OCI-M1 (cell line): ENCODE measurements at places on chromosomes 1 and 21.

DNA sequence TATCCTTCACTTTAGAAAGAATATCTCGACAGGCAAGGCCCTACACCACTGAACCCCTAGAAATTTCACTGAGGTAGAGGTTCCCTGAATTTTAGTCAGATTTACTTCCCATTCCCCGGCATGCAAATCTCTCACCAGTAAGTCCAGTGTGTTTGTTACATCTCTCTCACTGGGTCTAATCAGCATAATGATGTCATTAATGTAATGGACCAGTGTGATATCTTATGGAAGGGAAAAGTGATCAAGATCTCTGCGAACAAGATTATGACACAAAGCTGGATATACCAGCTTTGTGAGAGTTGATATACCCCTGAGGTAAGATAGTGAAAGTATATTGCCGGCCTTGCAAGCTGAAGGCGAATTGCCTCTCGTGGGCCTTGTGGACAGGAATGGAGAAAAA is 7.9 kb downstream of the RNU11 start:
- DNase-seq = no peak

DNA sequence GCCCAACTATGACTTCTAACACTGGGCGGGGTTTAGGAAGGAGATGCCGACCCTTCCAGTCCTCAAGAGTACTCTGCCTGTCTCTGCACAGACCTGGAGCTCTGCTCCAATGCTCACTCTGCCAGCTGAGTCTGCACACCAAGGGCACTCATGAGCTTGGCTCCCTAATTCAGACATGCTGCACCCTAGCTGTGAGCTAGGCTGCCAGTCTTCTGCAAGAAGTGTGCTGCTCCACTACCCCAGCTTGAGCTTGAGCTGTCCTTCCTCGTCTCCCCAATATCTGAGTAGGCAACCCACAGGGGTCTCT is 13.2 kb downstream of the TP53BP2 start:
- DNase-seq = no peak

GRCh38 chr1:75672108-75672507 is 52.4 kb upstream of the ACADM start:
- no peak for DNase-seq

DNA sequence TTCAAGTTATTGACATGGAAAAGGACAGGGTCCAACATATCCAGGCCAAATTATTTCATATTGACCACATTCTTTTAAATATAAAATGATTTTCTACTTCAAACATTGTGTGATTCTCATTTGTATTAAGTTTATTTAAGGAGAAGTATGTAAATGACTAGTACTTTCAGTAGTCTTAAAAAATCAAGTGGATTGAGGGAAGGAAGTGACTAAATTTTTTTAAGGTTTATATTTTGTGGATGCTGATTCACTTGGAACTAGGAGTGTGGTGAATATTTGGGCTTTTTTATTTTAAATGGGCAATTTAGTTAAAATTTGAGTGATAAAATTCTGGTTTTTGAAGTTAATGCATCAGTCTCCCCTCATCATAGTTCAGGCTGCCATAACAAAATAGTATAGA is 10.1 kb downstream of the PRRC2C start:
- DNase-seq = no peak

DNA sequence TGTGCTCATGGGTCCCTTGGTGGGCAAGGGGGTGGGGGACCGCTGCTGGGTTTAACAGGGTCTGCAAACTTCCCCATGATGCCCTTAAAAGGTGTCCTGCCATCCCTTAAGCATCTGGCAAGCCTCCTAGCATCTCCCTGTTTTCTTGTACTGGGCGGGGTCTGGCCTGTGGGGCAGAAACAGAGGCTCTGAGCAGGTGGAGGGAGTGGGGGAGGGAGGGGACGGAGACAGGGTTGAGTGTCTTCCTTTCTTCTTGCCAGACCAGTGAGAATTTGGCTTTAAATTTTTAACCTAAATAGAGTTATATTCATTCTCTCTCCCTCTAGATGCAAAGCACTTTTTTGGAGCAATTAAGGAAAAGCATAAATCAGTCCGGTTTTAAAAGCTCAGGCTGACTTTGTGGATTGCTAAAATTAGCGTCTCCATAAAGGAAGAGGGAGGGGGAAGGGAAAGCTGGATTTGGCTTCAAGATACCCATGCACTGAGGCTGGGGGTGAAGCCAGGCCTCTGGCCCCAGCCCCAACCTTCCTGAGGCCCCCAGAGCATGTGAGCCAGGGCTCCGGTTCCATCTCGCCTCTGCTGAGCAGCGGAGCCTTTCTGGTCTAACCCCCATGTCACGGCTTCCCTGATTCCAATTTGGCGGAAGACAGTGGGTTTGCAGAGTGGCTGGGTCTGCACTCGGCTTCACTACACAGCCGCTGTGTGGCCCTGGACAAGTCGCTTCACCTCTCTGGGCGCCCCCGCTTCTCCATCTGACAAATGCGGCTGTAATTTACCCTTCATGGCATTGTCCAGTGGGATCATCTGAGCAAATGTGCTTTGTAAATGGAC is 25.3 kb downstream of the IGSF21 start:
- DNase-seq = no peak

DNA sequence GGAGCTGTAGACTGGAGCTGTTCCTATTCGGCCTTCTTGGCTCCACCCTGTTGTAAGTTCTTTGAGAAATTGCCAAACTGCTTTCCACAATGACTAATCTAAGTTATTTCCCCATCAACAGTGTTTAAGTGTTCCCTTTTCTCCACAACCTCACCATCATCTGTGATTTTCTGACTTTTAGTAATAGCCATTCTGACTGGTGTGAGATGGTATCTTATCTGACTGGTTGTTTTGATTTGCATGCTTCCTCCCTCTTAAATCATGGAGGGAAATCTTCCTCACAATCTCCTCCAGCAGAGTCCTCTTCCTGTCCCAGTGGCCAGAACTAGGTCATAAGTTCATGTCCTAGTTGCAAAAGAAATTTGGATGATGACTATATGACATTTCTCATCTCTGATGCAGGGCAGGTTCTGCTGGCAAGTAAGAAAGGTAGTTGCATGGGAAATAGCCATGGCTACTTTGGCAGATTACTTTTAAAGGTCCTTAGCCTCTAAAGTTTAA is 294.0 kb downstream of the LRRC40 start:
- peak; percentile 67 for DNase-seq

DNA sequence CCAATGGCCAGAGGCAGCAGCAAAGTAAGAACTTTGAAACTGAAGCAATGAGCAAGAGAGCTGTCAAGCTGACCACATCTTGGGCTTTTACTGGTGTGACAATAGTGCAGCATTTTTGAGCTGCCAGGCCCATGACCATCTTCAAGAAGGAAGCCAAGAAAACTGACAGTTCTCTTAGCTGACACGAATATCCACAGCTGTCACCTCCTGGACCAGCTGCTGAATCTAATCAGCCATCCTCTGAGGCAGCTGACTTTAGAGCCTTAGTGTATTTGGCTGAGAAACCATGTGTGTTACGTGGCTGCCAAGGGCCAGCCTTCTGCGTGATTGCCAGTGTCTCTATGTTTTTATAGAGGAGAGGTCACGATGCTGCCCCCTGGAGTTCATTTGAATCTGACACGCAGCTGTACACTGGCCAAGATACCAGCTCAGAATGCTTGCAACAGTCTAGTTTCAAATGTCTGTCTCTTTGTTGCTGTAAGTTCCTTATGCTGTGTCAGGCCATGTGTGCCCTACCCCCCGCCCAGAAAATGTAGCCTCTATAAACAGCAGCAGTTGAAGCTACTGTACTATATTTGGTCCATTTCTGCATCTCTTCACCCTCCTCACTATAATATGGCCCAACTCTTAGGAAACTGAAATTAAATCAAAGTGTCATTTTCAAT is 39.7 kb downstream of the PALMD start:
- peak; percentile 88 for DNase-seq

GRCh38 chr1:107318932-107319331 is 178.1 kb downstream of the NTNG1 start:
- DNase-seq = no peak

DNA sequence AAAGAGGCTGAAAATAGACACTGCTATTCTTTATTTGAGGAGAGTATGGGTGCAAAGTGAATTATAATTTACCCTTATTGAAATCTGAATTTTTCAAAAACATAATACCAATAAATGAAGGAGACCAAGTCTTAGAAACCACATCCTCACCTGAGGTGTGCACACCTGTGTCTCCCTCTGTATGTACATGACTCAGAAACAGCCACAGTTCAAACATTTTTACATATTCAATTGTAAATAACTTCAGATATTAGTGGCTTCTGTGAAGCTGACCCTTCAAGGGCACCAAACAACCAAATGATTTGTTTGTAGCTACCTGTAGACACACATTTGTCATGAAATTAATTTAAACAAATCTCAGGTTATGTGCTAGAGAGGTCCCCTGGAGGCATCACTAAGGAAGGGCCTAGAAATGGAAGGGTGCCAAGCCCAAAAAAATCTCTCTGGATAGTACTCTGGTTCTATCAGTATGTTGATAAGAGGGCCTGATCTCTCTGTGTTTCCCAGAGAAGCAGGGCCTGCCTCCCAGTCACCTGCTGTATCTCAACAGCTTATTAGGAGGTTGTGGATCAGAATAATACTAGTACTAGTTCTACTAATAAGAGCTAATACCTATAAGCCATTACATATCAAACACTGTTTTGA is 28.1 kb downstream of the ERI3 start:
- DNase-seq = no peak

GRCh38 chr21:26185021-26185420 is 14.5 kb upstream of the APP start:
- no peak for DNase-seq

DNA sequence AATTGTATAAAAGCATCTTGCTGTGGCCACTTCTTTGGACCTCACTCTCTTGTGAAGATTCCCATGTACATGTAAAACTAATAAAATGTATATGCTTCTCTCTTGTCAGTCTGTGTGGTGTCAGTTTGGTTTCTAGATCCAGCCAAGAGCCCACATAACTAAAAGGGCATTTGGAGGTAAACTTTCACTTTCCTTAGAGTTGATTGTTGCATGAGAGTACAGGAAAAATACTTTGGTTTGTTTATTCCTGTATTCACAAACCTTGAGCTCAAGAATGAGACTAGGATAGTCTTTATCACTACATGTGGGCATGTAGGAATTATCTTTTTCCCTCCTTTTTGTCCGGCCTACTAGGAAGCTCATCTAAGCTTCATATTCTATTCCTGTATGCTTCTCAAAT is 50.9 kb downstream of the KCTD3 start:
- peak; percentile 10 for DNase-seq

- peak; percentile 11 for DNase-seq
Measured at GRCh38 chr1:1264868-1265272, 8.8 kb downstream of the UBE2J2 start.

GRCh38 chr1:170290276-170290675 is 144.5 kb downstream of the NTMT2 start:
- DNase-seq = no peak

- no peak for DNase-seq
Measured at GRCh38 chr1:2563205-2563604, 7.0 kb downstream of the TNFRSF14 start.

- no peak for DNase-seq
Measured at GRCh38 chr1:238324211-238324864, 433.6 kb upstream of the ZP4 start.

DNA sequence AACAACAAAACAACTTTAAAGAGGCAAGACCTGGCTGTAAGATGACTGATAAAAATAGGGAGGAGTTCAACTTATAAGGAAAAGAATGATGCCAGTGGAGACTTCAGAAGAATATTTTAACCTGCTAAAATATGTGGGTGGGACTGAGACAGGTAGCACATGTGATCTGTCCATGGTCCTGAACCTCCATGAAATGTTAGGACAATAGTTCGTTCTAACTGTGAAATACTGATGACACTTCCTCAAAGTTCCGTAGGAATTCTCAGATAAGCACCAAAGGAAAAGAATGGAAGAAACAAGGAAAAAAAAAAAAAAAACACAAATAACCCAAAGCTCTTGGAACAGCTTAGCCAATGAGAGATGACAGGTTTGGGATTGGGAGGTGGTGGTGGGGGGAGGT is 44.7 kb downstream of the CDC42BPA start:
- peak; percentile 21 for DNase-seq

DNA sequence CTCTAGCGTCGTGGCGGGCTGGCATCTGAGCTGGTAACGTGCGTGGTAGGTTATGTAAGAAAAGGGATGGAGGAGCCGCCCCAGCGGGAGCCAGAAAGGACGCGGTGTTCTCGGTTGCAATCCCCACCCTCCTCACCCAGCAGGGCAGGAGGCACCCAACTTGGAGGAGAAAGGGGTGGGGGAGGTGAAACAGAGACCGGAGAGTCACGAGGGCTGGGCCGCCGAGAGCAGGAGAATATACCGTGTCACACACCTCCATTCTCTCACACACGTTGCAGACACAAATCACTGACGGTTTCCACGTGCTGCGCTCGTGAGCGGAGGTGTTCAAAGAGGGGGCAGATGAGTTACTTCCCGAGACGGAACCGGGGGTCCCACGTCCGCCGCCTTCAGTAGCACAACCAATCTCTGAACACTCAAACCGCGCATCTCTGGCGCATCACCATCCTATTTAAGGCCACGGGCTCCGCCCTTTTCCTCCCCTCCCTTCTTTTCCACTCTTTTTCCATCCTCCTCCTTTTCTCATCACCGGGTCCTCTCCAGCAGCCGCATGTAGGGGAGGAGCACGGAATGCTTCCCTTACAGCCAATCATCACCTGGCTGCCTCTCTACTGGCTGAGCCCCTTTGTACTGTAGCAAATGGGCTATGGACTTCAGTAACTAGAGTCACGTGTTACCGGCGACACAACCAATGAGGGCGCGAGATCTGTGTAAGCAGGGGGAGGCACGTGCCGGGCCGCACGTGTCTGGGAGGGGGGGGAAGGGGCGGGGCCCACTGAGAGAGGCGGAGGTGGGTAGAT is at the start of gene CIART:
CIART (plus strand) TSS at position 797 of the 800 bp plus-strand sequence. CDS start 714 bp downstream, outside the sequence.
- peak; percentile 75 for DNase-seq

- no peak for DNase-seq
Measured at GRCh38 chr1:108865316-108865910, 8.5 kb upstream of the AKNAD1 start.

- DNase-seq = peak; percentile 63
Measured at GRCh38 chr1:64246294-64246917, 43.0 kb downstream of the UBE2U start.

- no peak for DNase-seq
Measured at GRCh38 chr1:3012456-3013291, 8.6 kb upstream of the ACTRT2 start.

DNA sequence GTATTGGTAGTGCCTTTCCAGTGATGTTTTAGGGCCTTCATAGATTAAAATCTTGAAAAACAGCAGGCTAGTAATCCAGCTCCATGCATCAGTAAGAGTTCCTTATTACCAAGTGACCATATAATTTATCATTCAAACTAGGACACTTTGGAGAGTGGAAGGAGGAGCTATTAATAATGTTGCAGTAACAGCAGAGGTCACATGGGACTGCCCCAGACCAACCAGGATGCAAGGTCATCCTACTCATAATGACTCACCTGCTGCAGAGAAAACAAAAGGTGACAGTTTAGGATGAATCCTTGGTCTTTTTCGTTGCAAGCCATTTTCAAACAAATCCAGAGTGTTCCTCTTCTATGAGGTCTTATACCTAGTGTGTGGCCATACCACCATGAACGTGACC is 187.4 kb downstream of the NUF2 start:
- DNase-seq = no peak

- no peak for DNase-seq
Measured at GRCh38 chr21:10272216-10272615, 249.2 kb upstream of the TPTE start.

DNA sequence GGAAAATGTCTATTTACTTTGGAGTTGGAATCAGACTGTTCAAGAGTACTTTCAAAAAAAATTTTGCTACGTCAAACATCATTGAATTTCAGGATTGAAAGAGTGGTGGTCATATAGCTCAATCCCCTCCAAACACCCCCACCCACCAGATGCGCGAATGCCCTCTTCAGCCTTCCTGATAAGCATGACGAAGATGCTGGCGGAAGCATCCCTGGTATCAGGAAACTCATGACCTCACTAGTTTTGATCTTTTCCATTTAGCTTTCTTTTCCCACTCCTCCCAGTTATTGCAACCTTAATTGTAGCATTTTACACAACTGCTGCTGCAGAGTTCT is 104.4 kb downstream of the LEPR start:
- peak; percentile 74 for DNase-seq
